ENCODE measurements at places on chromosomes 3 and 15. TPM values are rescaled to one million over a fixed set of nuclear protein-coding genes. Genes with fewer than 3 reads are reported as not detected.
A peak's percentile ranks its signal among the peaks of the same experiment; 100 is the strongest.

The INTS14 gene
- total RNA-seq = 19.8 TPM

DNA sequence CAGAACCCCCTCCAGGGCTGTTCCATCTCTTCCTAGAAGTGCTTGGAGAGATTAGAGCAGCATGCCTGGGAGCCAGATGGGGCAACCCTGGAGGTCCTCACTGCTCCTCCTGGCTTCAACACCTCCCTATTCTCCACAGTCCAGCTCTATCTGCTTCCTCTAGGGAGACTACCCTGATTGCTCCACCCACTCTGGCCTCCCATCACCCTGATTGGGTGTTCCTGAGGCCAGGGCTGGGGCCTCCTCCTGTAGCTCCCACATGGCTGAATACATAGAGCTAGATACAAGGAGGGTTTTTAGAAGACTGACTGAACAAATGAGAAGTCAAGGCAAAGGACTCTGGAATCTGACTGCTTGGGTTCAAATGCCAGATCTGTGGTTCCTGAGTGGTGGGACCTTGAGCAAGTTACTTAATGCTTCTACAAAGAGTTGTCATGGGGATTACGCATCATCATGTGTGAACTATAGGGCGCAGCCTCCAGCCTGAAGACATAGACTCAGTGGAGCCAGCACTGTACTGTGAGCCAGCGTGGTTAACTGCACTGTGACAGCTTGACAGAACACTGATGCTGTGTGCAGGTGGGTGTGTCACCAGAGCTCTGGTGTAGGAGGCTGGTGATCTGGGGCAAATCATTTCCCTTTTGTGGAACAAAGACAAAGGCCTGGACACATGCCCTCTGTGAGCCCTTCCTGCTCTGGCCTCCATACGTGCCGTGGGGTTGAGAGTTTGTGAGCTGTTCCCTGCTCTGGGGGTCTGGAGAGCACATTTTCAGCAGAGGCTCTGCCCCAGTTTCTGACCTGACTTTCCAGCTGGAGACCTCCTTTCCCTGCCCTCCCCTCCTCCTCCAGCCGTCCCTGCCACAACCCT, 74.8 kb downstream of the SCN5A start:
- no peak overlapping the region for H3K27ac ChIP-seq
- no peaks in the 10 kb centered on the region for H3K4me1 ChIP-seq
- DNase-seq = no peak
- no peaks in the 10 kb centered on the region for H3K27me3 ChIP-seq

DNA sequence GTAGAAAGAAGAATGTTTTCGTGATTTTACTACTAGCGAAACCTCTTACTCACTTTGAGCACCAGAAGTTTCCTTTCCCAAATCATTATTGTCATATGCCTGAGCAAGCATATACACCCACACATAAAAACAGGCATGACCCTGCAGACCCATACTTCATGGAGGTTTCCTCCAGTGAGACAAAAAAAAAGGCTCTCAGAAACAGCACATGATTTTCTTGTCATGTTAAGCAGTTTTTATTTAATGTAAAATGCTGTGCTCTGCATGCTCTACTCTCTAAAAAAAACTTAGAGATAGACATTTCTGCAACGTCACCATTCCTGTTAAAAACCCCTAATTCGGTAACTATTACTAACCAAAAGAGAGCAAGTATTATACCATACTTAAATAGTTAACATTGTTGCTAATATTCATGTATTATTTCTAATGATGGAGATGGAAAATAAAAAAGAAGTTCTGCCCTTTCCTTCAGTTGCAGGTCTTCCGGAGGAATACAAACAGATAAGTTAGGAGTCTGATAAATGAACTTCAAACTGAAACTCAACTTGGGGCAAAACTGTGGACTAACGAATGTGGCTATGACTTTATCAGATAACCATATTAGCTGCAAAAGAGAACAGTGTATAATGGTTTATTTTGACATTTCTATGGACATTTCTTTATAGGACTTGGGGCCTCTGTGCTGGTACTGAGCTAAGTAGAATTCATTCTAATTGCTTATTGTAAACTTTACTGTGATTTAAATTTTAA, 15.9 kb downstream of the CD200R1 start:
- no peak overlapping the region for H3K4me3 ChIP-seq
- DNase-seq = no peak
- no peaks in the 10 kb centered on the region for H3K27me3 ChIP-seq
- H3K27ac ChIP-seq = no peak overlapping the region

The ATXN7 gene
- total RNA-seq = 37.9 TPM

DNA sequence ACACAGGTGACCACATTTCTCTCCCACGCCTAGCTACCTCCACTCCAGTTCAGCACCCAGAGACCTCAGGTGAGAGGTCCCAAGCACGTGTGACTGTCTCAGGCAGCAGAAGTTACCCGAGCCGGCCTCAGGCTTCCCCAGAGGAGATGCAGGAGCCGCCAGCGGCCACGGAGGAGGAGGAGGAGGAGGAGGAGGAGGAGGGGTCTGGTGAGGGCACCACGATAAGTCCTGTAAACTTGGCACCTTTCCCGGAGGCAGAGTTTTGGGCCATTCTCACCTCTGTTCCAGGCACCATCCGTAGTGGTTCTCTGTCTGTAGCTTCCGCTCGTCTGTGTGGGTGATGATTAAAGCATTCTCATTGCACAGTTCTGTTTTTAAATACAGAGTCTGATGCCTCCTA, 56.1 kb downstream of the CCK start:
- H3K4me3 ChIP-seq = no peak overlapping the region
- H3K27ac ChIP-seq = no peak overlapping the region
- no peak for DNase-seq
- no peaks in the 10 kb centered on the region for H3K27me3 ChIP-seq
- H3K36me3 ChIP-seq = no peaks in the 10 kb centered on the region
- no peaks in the 10 kb centered on the region for H3K4me1 ChIP-seq

DNA sequence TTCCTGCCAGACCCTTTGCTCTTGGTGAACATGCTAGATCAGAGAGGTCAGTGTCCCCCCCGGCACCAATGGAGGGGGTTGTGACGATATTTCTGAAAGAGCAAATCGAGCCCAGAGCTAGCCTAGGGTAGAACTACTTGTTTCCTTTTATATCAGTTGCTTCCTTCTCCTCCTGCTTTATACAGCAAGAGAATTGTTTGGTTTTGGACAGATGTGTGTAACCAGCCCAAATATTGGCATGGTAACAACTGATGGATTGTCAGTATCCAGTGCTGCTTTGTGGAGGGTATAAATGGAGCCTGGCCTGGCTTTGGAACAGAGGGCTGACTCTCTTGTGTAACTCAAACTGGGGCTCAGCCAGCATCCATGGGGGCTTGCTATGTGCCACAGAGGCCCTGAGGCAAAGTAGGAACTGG, 27.2 kb downstream of the SNX1 start:
- no peaks in the 10 kb centered on the region for H3K4me1 ChIP-seq
- H3K27ac ChIP-seq = no peak overlapping the region
- peaks cover 22% of the 10 kb centered on the region for H3K36me3 ChIP-seq
- H3K27me3 ChIP-seq = no peaks in the 10 kb centered on the region
- no peak for DNase-seq
- H3K4me3 ChIP-seq = no peak overlapping the region

GRCh38 chr3:57933602-57934001, 74.6 kb upstream of the FLNB start:
- no peak overlapping the region for H3K27ac ChIP-seq
- no peaks in the 10 kb centered on the region for H3K4me1 ChIP-seq

- H3K4me3 ChIP-seq = no peak overlapping the region
- no peaks in the 10 kb centered on the region for H3K36me3 ChIP-seq
- peaks cover 8% of the 10 kb centered on the region for H3K4me1 ChIP-seq
Measured at GRCh38 chr15:73608941-73609340, 24.2 kb downstream of the NPTN start.

The PIGBOS1 gene
- 4.9 TPM for total RNA-seq

The TRIM71 gene
- not detected for total RNA-seq

GRCh38 chr15:25715536-25716413, 147.4 kb downstream of the ATP10A start:
- H3K27me3 ChIP-seq = no peaks in the 10 kb centered on the region
- H3K36me3 ChIP-seq = no peaks in the 10 kb centered on the region
- no peaks in the 10 kb centered on the region for H3K4me1 ChIP-seq
- DNase-seq = no peak

The UROC1 gene
- total RNA-seq = not detected

The MEIS2 gene
- 12.9 TPM for total RNA-seq

The TWF2 gene
- total RNA-seq = 11.6 TPM

GRCh38 chr3:178112134-178112533, 424.1 kb upstream of the KCNMB2 start:
- no peaks in the 10 kb centered on the region for H3K27me3 ChIP-seq
- no peaks in the 10 kb centered on the region for H3K4me1 ChIP-seq
- H3K27ac ChIP-seq = no peak overlapping the region
- no peaks in the 10 kb centered on the region for H3K36me3 ChIP-seq

DNA sequence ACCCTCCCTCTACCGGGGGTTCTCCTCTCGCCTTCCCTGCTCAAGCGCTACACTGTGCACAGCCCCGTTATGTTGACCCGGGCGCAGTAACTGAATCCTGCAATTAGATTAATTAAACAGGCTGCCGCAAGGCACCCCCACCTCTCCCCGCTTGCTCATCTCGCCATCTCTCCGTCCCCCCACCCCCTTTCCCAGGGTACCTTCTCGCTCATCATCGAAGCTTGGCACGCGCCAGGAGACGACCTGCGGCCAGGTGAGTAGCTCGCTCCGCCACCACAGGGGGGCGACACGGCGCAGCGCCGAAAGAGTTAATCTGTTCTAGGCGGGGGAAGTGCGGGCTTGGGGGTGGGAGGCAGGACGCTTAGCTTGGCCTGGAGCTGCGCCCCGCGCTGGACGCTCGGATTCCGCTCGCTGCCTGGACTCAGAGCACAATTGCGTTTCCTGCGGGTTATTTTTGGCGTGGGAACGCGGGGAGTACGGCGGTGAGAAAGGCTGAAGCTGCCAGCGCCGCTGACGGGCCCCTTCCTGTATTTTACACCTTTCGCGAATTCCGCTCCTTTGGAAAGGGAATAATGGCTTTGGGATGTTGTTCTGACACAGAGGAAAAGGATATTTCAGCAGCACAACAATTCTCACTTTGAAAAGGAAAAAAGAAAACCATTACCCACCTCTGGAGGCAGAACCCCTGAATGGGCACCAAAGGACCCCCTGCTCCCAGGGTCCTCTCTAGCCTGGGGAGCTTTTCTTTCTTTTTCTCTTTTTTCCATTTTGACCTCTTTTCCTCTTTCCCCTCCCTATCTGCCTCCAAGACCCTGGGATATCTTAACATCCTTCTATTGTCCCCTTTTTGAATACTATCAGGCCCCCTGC, 1.5 kb downstream of the DLL4 start:
- no peak overlapping the region for H3K27ac ChIP-seq
- no peak overlapping the region for H3K4me3 ChIP-seq
- peaks cover 36% of the 10 kb centered on the region for H3K4me1 ChIP-seq
- no peaks in the 10 kb centered on the region for H3K27me3 ChIP-seq
- DNase-seq = peak; percentile 56

GRCh38 chr15:56916825-56917477, 1.5 kb upstream of the TCF12 start:
- peaks cover 2% of the 10 kb centered on the region for H3K36me3 ChIP-seq
- peak overlapping the region; percentile 95 for H3K27ac ChIP-seq
- no peak for DNase-seq
- no peaks in the 10 kb centered on the region for H3K27me3 ChIP-seq
- no peak overlapping the region for H3K4me3 ChIP-seq

DNA sequence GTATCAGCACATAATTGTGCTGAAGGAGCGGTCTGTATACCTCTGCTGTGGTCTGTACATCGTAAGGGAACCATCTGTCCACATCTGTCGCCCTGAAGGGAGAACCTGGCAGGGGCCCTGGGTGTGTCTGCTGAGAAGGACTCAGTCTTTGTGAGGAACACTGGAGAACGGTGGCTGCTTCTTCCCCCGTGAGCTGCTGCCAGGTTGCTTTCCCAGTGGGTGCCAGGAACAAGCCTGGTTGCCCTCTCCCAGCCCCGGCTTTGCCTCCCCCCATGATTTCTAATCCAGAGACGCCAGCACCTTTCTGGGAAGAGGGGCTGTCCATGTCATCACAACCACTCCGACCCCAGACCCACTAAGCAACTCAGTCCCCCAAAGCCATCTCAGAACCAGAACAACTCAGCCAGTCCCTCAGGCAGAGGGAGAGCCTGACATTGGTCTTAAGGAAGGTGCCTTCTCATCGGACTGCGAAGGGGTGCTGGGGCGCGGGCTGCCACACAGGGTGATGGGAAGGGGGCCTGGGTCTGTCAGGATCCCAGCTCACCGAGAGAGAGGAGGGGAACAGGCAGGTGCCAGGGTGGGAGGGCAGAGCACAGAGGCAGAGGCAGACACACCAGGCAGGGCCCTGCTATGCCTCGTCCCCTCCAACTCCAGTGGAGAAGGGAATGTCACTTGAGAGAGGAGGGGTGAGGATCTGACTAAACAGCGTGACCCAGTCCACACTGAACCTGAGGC, 8.5 kb downstream of the TNK2 start:
- peak; percentile 6 for DNase-seq
- H3K4me1 ChIP-seq = peaks cover 7% of the 10 kb centered on the region
- no peak overlapping the region for H3K4me3 ChIP-seq
- no peak overlapping the region for H3K27ac ChIP-seq
- H3K27me3 ChIP-seq = no peaks in the 10 kb centered on the region
- H3K36me3 ChIP-seq = no peaks in the 10 kb centered on the region

DNA sequence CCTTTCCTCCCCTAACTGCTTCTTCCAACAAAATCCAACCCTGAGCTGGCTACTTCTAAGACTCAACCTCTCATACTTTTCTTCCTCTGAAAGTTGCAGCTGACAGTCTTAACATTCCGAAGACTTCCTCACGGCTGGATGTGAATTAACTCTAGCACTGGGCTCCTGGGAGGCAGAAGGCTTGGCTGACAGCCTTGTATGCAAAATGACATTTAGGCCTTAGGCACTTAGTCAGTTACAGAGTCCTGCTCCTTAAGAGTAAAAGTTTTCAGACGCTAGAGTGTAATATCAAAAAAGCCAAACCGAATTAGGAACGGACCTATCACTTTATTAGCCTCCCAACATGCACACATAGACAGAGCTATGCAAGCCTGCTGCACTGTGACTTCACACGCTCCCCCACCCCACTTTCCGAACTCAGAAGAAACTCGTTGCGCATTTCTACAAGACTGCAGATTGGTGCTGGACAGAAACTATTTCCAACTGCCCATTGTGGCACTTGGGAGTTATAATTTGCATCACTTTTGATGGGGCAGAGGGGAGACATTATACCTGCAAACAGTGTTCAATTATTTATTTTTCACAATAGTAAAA, 15.5 kb upstream of the ANXA2 start:
- no peak overlapping the region for H3K27ac ChIP-seq
- H3K36me3 ChIP-seq = no peaks in the 10 kb centered on the region
- DNase-seq = no peak

The PLCB2 gene
- total RNA-seq = 6.0 TPM

The BCL2A1 gene
- 0.20 TPM for total RNA-seq

The GOLGA6L7 gene
- not detected for total RNA-seq

- H3K27ac ChIP-seq = no peak overlapping the region
- H3K4me3 ChIP-seq = no peak overlapping the region
- no peak for DNase-seq
- H3K4me1 ChIP-seq = no peaks in the 10 kb centered on the region
Measured at GRCh38 chr3:146177519-146177918, 16.5 kb upstream of the PLOD2 start.

- no peaks in the 10 kb centered on the region for H3K36me3 ChIP-seq
- H3K27me3 ChIP-seq = no peaks in the 10 kb centered on the region
- no peaks in the 10 kb centered on the region for H3K4me1 ChIP-seq
- no peak for DNase-seq
Measured at GRCh38 chr15:93941697-93942096, 289.7 kb upstream of the MCTP2 start.

GRCh38 chr15:27796405-27797320, 302.5 kb downstream of the OCA2 start:
- DNase-seq = no peak

The CFAP100 gene
- not detected for total RNA-seq

The PP2D1 gene
- total RNA-seq = not detected

The SH3GL3 gene
- total RNA-seq = not detected

- no peaks in the 10 kb centered on the region for H3K4me1 ChIP-seq
- H3K4me3 ChIP-seq = no peak overlapping the region
- DNase-seq = no peak
- no peak overlapping the region for H3K27ac ChIP-seq
- no peaks in the 10 kb centered on the region for H3K27me3 ChIP-seq
Measured at GRCh38 chr15:66843581-66843980, 141.5 kb downstream of the SMAD6 start.

All from pancreas (tissue), 10 donors.